ENCODE measurements at places on chromosomes 7 and 10.

GRCh38 chr7:128177768-128178550 is 63.1 kb upstream of the LEP start:
- no peak for DNase-seq

- DNase-seq = no peak
These were observed 80.0 kb downstream of the ZNF277 start for GRCh38 chr7:112286250-112287086.

GRCh38 chr7:98613601-98614425 is 3.3 kb upstream of the NPTX2 start:
- DNase-seq = peak; percentile 5

DNA sequence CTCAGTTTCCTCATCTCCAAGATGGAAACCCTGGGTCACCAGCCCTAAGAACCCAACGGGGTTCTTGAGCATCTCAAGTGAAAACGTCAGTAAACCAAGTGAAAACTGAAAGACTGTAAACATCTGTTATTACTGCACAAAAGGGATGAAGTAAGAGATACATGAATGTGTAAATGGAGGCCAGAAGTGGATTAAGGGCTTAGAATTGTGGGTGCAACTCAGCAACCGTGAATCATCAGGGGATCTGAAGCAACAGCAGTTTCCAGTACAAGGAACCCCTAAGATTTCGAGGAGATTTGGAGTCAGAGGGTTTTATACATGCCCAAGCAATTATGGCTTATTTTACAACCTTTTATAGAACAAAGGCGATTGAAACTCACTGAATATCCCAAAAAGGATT is 95.7 kb upstream of the SVIL start:
- DNase-seq = no peak

GRCh38 chr10:120969219-120969645 is 118.1 kb downstream of the WDR11 start:
- DNase-seq = no peak

GRCh38 chr10:111298031-111298430 is 221.2 kb downstream of the ADRA2A start:
- no peak for DNase-seq

DNA sequence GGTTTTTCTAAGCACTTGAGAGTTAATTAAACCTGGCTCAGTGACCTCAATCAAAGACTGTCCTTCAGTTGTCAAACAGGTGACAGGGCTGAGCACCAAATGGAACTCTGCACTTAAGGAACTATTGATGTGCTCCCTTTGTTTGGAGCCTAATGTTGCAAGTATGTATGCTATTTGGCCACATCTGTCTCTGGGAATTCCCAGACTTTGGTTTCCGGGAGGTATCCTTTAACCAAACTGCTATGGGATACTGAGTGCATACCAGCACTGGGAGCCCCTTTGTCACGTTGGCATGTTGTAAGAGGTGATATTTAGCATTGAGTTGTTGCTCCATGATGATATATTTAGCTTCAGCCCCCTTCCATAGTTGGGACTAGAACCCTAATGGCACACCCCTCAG is 25.2 kb downstream of the ASZ1 start:
- no peak for DNase-seq

GRCh38 chr10:118729641-118730258 is 25.0 kb downstream of the CACUL1 start:
- DNase-seq = no peak

DNA sequence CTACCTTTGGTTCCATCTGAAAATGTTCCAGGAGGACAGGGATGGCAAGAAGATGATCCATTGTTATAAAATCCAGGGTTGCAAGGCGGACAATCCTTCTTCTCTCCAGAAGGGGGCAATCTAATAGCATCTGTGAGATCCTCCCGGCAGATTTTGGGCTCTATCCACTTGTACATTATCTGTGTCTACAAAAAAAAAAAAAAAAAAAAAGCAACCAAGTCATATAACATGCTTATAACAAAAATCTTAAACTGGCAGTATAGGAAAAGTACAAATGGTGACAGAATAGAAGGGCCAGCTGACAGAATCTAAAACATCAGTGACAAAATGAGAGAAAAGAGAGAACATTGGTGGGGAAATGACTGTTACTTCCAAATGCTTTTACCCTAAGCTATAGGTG is 132.7 kb downstream of the ELAPOR2 start:
- no peak for DNase-seq

- DNase-seq = no peak
These were observed 90.8 kb downstream of the DNAJB9 start for GRCh38 chr7:108660465-108660864.

GRCh38 chr7:138238734-138239659 is 162.7 kb downstream of the AKR1D1 start:
- no peak for DNase-seq

- no peak for DNase-seq
These were observed 181.0 kb upstream of the MDFIC start for GRCh38 chr7:114740941-114741340.

DNA sequence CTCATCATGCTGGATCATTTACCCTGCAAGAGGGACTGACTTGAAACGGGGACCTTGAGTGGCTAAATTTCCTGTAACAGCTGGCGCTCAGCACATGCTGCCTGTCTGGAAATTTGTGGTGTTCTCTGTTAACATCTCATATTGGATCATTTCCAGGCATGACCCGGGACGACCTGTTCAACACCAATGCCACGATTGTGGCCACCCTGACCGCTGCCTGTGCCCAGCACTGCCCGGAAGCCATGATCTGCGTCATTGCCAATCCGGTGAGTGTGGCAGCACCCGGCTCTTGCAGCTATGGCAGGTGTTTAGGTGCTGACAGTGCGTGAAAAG is 9.9 kb downstream of the MDH2 start:
- no peak for DNase-seq

- peak; percentile 19 for DNase-seq
These were observed at the start of gene SCRN1 for GRCh38 chr7:29989257-29989995. SCRN1 (minus strand) TSS chr7:29989801; CDS start chr7:29969067, 20,734 bp downstream.

GRCh38 chr10:35074266-35074665 is 15.9 kb downstream of the CUL2 start:
- DNase-seq = no peak

- no peak for DNase-seq
These were observed 105.4 kb upstream of the BTBD16 start for GRCh38 chr10:122165484-122166276.

GRCh38 chr10:14146501-14146900 is 184.2 kb downstream of the FRMD4A start:
- DNase-seq = no peak

- DNase-seq = no peak
These were observed 30.4 kb downstream of the RAMP3 start for GRCh38 chr7:45187946-45188411.
